ENCODE measurements at places on chromosomes 1 and 21. TPM values are rescaled to one million over a fixed set of nuclear protein-coding genes. Genes with fewer than 3 reads are reported as not detected.

- no peaks in the 10 kb centered on the region for H3K27me3 ChIP-seq
- H3K36me3 ChIP-seq, result no peaks in the 10 kb centered on the region
- H3K4me3 ChIP-seq, result no peak overlapping the region
- peaks cover 31% of the 10 kb centered on the region for H3K4me1 ChIP-seq
Observed at GRCh38 chr1:25642574-25643108, 26.1 kb downstream of the MAN1C1 start.

- no peak for DNase-seq
- H3K27ac ChIP-seq, result no peak overlapping the region
- no peaks in the 10 kb centered on the region for H3K27me3 ChIP-seq
- H3K4me1 ChIP-seq, result peaks cover 50% of the 10 kb centered on the region
- no peaks in the 10 kb centered on the region for H3K36me3 ChIP-seq
Observed at GRCh38 chr1:183807549-183808168, 2.7 kb downstream of the RGL1 start.

GRCh38 chr1:201511396-201511940, 4.5 kb upstream of the CSRP1 start:
- DNase-seq, result no peak
- no peaks in the 10 kb centered on the region for H3K36me3 ChIP-seq
- no peaks in the 10 kb centered on the region for H3K27me3 ChIP-seq
- peak overlapping the region; percentile 78 for H3K27ac ChIP-seq
- no peak overlapping the region for H3K4me3 ChIP-seq

GRCh38 chr1:40014253-40014706, 26.2 kb upstream of the CAP1 start:
- no peaks in the 10 kb centered on the region for H3K36me3 ChIP-seq
- H3K27me3 ChIP-seq, result no peaks in the 10 kb centered on the region
- no peak overlapping the region for H3K4me3 ChIP-seq
- H3K4me1 ChIP-seq, result no peaks in the 10 kb centered on the region
- no peak for DNase-seq

DNA sequence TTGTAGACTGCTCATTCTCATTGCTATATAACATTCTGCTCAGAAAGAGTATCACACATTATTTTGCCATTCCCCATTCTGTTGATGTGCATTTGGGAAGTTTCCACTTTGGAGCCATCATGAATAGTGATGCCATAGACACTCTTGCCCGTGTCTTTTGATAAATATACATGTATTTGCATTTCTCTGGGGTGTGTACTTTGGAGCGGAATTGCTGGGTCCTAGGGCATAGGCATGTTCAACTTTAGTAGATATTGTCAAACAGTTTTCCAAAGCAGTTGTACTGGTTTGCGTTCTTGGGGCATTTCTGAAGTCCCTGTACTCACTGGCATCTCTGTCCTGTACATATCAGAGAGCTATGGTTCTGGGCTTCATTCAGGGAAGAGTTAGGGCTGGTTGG, 52.1 kb downstream of the PIK3CD start:
- H3K4me1 ChIP-seq, result no peaks in the 10 kb centered on the region
- no peak overlapping the region for H3K4me3 ChIP-seq
- no peak overlapping the region for H3K27ac ChIP-seq
- H3K27me3 ChIP-seq, result no peaks in the 10 kb centered on the region
- no peak for DNase-seq
- H3K36me3 ChIP-seq, result no peaks in the 10 kb centered on the region

DNA sequence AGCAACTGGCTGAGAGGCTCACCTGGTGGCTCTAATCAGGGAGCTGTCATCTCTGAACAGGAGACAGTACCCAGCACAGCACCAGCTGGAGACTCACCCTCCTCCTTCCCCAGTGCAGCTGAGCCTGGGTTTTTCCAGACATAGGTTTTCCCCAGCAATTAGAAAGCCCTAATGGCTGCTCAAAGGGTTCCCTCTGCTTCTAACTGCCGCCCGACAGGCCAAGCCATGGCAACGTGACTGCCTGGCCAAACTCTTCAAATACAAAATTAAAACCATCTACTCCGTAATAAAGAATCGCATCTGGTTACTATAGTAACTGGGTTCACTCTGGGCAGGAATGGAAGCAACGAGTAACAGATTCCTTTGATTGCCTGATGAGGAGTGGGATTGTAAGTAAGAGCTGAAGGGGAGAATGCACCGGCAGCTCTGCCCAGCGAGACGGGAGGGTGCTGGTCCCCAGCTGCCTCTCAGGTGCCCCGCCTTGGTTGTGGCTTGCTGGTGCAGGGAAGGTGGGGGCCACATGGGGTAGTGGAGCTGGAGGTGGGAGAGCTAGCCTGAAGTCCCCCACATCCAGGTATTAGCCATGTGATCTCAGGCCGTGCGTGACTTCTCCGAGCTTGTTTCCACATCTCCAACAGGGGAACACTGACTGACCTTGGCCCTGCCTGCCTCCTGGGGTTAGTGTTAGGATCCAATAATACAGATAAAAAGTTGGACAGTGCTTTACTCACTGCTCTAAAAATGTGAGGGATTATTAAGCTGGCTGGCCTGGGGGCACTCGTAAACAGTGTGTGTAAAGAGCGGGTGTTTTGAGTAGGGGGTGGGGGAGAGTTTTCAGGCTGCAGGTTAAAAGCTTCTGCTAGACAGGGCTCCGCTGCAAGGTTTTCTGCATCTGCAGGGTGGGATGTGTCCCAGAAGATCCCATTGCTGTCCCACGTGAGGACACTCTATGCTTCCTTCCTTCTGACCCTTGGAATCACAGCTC, 94.2 kb downstream of the KCNN3 start:
- H3K27me3 ChIP-seq, result no peaks in the 10 kb centered on the region
- H3K27ac ChIP-seq, result no peak overlapping the region

GRCh38 chr21:25409978-25410377, 197.3 kb downstream of the MRPL39 start:
- no peak overlapping the region for H3K27ac ChIP-seq
- no peak overlapping the region for H3K4me3 ChIP-seq
- no peak for DNase-seq
- no peaks in the 10 kb centered on the region for H3K27me3 ChIP-seq
- H3K36me3 ChIP-seq, result no peaks in the 10 kb centered on the region
- H3K4me1 ChIP-seq, result no peaks in the 10 kb centered on the region

- H3K4me3 ChIP-seq, result no peak overlapping the region
- H3K27me3 ChIP-seq, result no peaks in the 10 kb centered on the region
- H3K4me1 ChIP-seq, result no peaks in the 10 kb centered on the region
Observed at GRCh38 chr1:203166192-203166940, 9.3 kb downstream of the MYBPH start.

GRCh38 chr21:25635310-25635709, 3.7 kb upstream of the JAM2 start:
- H3K36me3 ChIP-seq, result no peaks in the 10 kb centered on the region
- no peaks in the 10 kb centered on the region for H3K27me3 ChIP-seq
- DNase-seq, result no peak
- peaks cover 6% of the 10 kb centered on the region for H3K4me1 ChIP-seq
- no peak overlapping the region for H3K27ac ChIP-seq

DNA sequence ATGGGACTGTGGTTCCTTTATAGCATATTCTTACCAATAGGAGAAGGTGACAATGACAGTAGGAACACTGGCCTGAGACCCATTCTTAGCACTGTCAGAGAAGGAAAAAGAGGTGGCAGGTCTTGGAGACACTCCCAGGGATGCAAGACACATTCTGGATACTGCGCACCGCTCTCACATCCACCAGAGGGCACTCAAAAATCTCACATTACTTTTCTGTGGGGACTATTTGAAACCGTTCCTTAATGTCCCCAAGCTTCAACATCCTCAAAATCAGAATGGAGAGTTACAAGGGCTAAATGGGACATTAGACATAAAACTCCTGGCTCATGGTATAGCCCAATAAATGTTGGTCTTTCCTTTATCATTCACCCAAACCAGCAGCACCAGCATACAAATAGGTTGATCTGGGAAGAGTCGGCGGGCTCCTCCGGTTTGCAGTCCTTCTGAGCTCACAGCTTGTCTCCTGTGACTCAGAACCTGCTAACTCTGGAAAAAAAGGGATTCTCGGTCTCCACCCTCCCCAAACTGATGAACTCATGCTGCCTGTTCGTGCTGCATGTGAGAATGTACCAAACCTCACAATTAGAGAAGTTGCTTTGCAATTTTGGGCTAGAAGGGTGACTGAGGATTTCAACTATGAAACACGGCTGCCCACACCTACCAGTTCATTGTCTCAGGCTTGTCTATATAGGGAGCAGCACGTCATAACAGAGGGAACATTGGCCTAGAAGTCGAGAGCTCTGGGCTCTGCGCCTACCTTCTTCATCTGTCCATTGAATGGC, 40.2 kb downstream of the IL12RB2 start:
- H3K27me3 ChIP-seq, result no peaks in the 10 kb centered on the region
- no peak for DNase-seq
- peaks cover 4% of the 10 kb centered on the region for H3K4me1 ChIP-seq
- H3K4me3 ChIP-seq, result no peak overlapping the region

- H3K4me1 ChIP-seq, result peaks cover 12% of the 10 kb centered on the region
- no peaks in the 10 kb centered on the region for H3K27me3 ChIP-seq
- H3K4me3 ChIP-seq, result no peak overlapping the region
- H3K27ac ChIP-seq, result no peak overlapping the region
Observed at GRCh38 chr1:246907472-246907871, 24.3 kb downstream of the AHCTF1 start.

DNA sequence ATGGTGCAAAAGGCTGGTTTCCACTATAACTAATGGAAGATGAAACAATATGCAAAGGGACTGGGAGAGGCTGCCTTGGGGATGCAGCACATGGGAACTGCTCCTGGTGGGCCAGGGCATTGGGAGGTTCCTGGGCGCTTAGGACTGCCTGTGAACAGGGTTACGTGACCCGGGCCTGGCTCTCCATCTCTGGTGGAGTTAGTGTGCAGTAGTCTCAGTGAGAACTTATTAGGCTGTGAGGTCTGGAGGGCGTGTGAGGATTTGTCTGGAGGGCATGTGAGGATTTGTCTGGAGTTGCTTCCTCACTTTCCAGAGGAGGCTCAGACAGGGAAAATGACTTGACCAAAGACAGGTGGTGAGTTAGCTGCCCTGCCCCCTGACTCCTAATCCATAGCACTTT, 1.5 kb upstream of the ETV3L start:
- H3K4me1 ChIP-seq, result no peaks in the 10 kb centered on the region
- no peak for DNase-seq
- H3K36me3 ChIP-seq, result no peaks in the 10 kb centered on the region
- H3K4me3 ChIP-seq, result no peak overlapping the region

DNA sequence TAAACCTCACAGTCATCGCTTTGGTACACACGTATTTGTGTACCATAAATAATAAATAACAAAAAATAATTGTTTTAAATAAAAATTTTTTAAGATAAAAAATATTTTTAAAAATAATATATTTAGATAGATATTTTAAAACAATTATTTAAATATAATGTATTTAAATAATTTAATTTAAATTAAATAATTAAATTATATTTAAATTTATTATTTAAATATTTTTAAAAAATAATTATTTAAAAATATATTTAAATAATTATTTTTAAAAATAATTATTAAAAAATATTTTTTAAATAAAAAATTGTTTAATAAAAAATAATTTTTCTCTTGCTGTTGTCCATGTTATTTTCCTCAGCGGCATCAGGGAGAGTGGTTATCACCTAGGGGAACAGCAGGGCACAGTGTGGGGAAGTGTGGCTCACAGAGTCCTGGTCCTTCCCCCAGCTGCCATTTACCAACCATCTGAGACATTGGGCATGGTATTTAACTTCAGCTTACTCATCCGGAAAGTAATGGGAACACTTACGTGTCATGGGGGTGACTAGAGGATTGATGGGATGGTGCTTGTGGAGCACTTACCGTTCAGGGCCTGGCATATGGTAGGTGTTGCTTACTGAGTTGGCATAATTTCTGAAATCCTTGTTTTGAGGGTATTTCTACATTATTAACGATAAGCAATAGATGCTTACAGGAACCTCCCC, 92.9 kb upstream of the TSPAN2 start:
- no peak overlapping the region for H3K27ac ChIP-seq
- peaks cover 26% of the 10 kb centered on the region for H3K4me1 ChIP-seq
- no peak overlapping the region for H3K4me3 ChIP-seq
- no peak for DNase-seq

- H3K36me3 ChIP-seq, result no peaks in the 10 kb centered on the region
- peaks cover 31% of the 10 kb centered on the region for H3K4me1 ChIP-seq
- H3K27ac ChIP-seq, result peak overlapping the region; percentile 98
- H3K4me3 ChIP-seq, result no peak overlapping the region
Observed at GRCh38 chr1:19640363-19641316, 3.5 kb upstream of the NBL1 start.

GRCh38 chr1:176854758-176855745, 309.5 kb downstream of the ASTN1 start:
- DNase-seq, result no peak
- H3K4me1 ChIP-seq, result no peaks in the 10 kb centered on the region
- no peak overlapping the region for H3K4me3 ChIP-seq
- H3K36me3 ChIP-seq, result no peaks in the 10 kb centered on the region
- H3K27me3 ChIP-seq, result no peaks in the 10 kb centered on the region
- H3K27ac ChIP-seq, result no peak overlapping the region

- H3K27ac ChIP-seq, result peak overlapping the region; percentile 92
- H3K27me3 ChIP-seq, result no peaks in the 10 kb centered on the region
- H3K36me3 ChIP-seq, result no peaks in the 10 kb centered on the region
Observed at GRCh38 chr1:26110731-26111529, 694 bp upstream of the PDIK1L start.

- H3K36me3 ChIP-seq, result no peaks in the 10 kb centered on the region
- no peak overlapping the region for H3K4me3 ChIP-seq
- H3K4me1 ChIP-seq, result no peaks in the 10 kb centered on the region
- DNase-seq, result no peak
- no peaks in the 10 kb centered on the region for H3K27me3 ChIP-seq
Observed at GRCh38 chr1:165330483-165330882, 26.0 kb downstream of the LMX1A start.

DNA sequence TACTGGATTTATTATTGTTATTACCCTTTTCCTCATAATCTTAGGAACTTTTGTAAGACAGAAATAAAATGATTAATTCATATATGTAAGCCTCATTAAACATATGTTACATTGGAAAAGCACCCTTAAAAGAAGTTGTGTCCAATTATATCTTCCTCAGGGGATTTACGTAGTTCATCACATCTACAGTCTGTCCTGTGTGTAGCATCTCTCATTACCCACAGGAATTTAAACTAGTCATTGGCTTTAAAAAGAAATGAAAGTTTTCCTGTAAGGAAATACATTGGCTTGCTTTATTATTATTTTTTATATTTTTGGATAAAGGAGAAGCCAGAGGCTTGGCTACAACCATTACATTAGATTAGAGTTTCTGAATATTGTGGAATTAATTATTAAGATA, 56.1 kb downstream of the SWT1 start:
- H3K4me3 ChIP-seq, result no peak overlapping the region
- no peaks in the 10 kb centered on the region for H3K4me1 ChIP-seq
- no peaks in the 10 kb centered on the region for H3K27me3 ChIP-seq

GRCh38 chr1:67441183-67441582, 11.0 kb upstream of the SERBP1 start:
- no peak for DNase-seq
- H3K27ac ChIP-seq, result no peak overlapping the region
- no peaks in the 10 kb centered on the region for H3K36me3 ChIP-seq

- peaks cover 4% of the 10 kb centered on the region for H3K4me1 ChIP-seq
- H3K4me3 ChIP-seq, result no peak overlapping the region
- DNase-seq, result no peak
- H3K27ac ChIP-seq, result no peak overlapping the region
Observed at GRCh38 chr1:56806804-56807203, 12.4 kb downstream of the FYB2 start.

The OTUD7B gene
- total RNA-seq, result 14.5 TPM

The ELAPOR1 gene
- 0.25 TPM for total RNA-seq

The CAMK1G gene
- total RNA-seq, result not detected

The GFI1 gene
- total RNA-seq, result 3.9 TPM

The SERTAD4 gene
- 2.7 TPM for total RNA-seq

The C8B gene
- not detected for total RNA-seq

The SRM gene
- total RNA-seq, result 68.0 TPM

The BSND gene
- not detected for total RNA-seq

The CYP2J2 gene
- total RNA-seq, result 0.74 TPM

The ADAMTS1 gene
- total RNA-seq, result 241 TPM

The OR2L3 gene
- total RNA-seq, result not detected

The MYOC gene
- 19.4 TPM for total RNA-seq

The CD48 gene
- total RNA-seq, result 4.7 TPM

The RNU1-3 gene
- total RNA-seq, result 19,908 TPM

The TNFSF18 gene
- total RNA-seq, result not detected

The CYP4A11 gene
- not detected for total RNA-seq
